ENCODE measurements at places on chromosomes 2 and 18. TPM values are rescaled to one million over a fixed set of nuclear protein-coding genes. Genes with fewer than 3 reads are reported as not detected.

DNA sequence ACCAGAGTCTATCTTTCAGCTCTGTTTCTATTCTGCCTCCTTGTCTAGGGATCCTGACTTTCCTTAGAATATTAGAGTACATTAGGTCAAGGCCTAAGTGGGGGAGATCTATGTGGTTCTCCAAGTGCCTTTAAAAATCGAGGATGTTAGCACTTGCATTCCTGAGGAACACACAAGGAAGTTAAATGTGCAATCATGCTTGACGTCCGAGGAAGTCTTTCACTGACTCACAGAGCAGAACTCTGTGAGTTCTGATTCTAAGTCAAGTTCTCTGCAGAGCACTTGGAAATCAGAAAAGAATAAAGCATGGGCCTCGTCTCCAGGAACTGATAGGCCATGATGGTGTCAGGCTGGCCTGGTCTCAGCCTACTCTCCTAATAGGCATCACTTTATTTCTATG, 17.2 kb downstream of the FHOD3 start:
- peak; percentile 86 for DNase-seq

Gene HAUS1
- 18.7 TPM for total RNA-seq

GRCh38 chr2:179263446-179264367, 925 bp downstream of the SESTD1 start:
- DNase-seq, result peak; percentile 59

GRCh38 chr2:17682098-17682857, 71.3 kb downstream of the SMC6 start:
- DNase-seq, result no peak

DNA sequence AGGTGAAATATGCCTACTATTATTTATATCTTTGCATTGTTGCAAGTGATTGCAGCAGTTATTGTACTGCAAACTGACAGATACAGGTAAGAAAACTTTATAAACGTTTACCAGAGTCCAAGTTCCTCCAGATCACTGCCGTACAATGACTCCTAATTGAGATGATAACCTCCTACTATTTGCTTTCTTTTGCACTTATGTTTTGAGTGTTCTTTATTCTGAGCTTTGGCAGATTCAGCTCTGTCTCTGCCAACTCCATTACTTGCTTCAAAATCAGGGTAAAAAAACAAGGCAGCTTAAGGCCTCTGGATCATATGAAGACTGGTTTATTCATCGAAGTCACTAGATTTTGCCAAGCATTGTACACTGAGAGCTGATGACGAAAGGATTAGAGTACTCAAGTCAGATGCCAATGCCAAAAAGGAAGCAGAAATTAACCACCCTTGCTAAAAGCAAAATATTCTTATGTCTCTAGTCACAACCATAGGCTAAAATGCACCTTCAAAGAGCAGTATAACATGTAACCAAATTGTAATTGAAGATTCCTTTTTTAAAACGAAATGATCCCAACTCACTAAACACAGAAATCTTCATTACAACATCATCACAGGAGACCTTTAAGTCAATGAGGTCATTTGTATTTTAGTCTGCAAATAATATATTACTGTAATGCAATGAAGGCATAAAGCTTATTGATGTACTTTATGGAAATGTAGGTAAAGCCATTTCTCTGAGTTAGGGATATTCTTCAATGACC, 10.5 kb upstream of the IKZF2 start:
- DNase-seq, result peak; percentile 53

DNA sequence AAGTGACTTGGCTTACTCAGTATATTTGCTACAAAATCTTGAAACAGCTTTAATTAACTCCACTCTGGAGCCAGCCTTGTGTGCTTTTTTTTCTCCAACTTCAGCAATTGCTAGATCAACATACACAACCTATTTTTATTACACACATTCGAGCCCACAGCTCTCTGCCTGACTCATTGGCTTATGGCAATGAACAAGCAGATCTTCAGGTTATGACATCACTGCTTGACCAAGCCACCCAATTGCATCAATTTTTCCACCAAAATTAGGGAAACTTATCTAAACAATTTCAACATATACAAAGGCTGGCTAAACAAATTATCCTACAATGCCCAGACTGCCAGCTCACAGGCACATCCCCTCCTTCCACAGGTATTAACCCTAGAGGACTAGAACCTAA, 39.6 kb upstream of the PDK1 start:
- DNase-seq, result peak; percentile 68

Gene ACSL3
- total RNA-seq, result 269 TPM

DNA sequence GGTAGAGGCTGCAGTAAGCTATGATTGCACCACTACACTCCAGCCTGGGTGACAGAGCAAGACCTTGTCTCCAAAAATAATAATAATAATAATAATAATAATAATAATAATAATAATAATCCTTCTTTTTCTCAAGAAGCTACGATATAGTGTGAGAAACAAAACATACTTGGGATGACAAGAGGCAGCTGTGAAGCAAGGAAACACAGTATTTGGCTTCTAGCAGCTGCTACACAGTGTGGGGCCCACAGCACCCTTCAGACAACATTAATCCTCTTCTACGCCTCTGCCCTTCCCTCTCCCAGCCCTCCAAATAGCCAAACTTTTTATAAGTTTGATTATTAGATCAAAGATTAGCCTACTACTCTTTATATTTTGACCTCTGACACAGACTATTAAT, 62.2 kb downstream of the MYOM1 start:
- DNase-seq, result no peak
